AG04450 (cell line): ENCODE measurements at places on chromosomes 6 and 20.
A peak's percentile ranks its signal among the peaks of the same experiment; 100 is the strongest.

DNA sequence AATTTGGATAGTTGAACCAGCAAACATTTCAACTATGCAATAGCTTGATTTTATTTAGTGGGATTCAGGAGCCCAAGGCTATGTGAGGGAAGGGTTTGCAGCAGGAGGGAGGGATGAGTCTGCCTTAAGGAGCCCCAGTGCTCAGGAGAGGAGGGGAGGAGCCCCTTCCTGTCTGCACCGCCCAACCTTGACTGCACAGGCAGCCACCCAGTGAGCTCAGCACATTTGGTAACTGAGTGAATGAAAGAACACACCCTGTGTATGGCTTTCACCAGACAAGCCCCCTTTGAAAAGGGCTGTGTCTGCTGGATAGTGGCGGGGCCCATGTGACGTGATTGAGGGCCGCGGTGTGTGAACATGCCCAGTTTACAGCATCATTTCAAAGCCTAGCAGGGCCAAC lies 17.0 kb downstream of the DACT2 start:
- no peak for DNase-seq

- DNase-seq, result no peak
Measured at GRCh38 chr6:170143401-170144150, 147.3 kb downstream of the DLL1 start.

DNA sequence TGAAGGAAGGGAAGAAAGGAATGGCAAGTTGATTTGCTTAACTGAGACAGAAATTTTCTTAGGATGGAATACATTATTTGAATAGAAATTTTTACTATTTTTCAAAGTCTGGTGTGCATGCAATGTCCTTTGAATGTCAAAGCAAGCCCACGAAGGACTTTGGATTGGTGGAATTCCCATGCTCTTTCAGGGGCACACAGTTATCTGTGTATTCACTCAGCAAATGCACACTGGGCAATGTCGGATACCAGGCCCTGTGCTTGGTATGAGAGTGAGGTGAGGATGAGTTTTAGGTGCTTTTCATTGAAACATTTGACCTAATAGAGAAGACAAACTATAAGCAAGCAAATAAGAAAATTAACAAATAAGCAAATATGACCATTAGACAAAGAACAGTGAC lies 73.3 kb downstream of the SYCP2L start:
- DNase-seq, result no peak

DNA sequence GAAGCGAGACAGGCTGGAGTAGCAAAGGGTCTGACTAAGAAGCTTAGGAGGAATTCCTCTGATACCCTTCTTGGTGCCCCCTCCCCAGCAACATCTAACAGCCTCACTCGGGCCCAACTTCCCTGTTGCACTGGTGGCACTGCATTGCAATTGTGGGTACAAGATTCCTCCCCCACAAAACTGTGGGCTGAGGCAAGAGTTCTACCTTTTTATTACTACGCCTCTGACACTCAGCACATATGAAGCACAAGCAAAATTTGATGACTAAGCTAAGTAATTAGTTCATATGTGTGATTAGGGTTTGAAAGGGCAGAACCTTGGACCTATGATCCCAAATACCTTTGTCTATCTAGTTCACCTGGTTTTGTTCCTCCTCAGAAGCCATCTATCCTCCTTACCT lies 83.5 kb downstream of the ZHX3 start:
- DNase-seq, result no peak

- no peak for DNase-seq
Measured at GRCh38 chr6:81977486-81977885, 225.0 kb upstream of the TENT5A start.

- no peak for DNase-seq
Measured at GRCh38 chr6:29425075-29425474, 10.3 kb downstream of the OR12D1 start.

GRCh38 chr6:3247255-3248146 lies 11.2 kb upstream of the PSMG4 start:
- peak; percentile 87 for DNase-seq

DNA sequence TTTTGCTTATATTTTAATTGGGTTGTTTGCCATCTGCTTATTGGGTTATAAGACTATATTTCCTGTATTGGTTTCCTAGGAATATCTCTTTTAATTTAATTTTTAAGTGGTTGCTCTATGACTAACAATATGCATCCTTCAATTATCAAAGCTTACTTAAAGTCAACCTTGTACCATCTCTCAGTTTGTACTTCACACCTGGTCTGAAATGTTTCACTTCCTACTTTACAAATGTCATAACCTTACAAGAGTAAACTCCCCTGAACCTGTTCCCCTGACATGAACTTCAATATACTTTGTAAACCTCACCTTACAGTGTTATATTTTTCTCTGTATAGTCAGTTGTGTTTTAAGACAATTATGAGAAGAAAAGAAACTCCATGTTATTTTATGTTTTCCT lies 35.8 kb downstream of the PAX1 start:
- DNase-seq, result no peak

- no peak for DNase-seq
Measured at GRCh38 chr6:107803957-107804356, 20.2 kb downstream of the SCML4 start.

DNA sequence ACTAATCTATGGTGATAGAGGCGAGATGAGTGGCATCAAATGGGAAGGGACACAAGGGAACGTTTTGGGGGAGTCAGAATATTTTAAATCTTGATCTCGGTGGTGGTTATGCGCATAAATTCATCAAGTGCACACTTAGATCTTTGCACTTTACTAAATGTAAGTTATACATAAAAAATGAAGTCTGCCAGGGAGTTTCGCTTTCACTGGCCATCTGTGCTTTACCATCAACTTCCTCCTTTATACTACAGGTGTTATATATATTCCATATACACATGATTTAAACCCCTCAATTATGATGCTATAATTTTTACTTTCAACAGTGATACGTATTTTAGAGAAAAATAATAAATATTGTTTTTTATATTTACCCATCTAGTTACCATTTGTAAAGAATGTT lies 97.6 kb upstream of the AKIRIN2 start:
- no peak for DNase-seq

DNA sequence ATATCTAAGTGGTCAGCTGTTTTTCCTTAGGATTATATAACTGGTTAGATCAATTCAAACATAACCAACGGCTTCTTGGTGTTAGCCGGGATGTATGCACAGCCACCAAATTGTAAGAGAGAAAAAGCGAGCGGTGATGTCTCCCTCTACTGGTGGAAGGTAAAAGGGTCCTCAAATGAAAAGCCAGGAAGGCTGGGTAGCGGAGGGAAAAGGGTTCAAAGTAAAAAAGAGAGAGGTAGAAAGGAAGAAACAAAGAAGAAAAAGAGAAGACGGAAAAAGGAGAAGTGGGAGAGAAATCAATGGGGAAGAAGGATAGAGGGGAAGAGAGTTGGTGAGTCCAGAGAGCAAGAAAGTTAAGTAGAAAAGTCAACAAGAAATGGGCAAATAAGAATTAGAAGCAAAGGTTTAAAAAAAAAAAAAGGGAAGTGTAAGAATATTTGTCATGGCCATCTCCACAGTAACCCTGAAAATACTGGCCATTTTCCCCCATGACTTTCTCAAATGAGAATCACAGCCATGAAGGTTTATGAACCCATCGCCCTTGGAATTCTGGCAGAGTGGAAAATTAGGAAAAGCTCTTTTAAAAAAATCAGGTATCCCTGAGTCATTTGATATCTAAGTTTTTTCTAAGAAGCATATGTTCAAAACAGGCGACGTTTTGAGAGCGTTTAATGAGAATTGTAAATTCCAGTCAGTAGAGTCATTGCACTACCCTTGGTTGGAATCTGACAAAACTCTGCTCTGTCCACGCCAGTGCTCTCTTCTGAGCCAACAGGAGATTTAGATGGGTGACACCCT lies 155.6 kb upstream of the SNX9 start:
- no peak for DNase-seq

DNA sequence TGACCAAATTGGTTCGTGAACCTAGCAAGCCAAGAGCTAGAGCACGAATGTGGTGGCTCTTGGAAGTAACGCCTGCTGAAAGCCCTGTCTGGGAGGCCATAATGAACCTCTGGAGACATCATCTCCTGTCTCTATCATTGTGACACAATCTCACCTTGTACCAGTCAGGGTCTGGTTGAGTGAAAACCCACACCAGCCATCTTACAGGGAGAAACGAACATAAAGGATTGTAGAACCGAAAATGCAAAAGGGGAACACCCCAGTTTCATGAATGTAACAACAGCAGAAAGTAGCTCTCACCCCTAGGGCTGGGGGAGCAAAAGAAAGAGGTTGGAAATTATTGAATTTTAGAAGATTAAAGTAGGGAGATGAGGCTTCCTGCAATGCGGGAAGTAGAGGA lies 50.9 kb upstream of the TAB2 start:
- DNase-seq, result no peak

DNA sequence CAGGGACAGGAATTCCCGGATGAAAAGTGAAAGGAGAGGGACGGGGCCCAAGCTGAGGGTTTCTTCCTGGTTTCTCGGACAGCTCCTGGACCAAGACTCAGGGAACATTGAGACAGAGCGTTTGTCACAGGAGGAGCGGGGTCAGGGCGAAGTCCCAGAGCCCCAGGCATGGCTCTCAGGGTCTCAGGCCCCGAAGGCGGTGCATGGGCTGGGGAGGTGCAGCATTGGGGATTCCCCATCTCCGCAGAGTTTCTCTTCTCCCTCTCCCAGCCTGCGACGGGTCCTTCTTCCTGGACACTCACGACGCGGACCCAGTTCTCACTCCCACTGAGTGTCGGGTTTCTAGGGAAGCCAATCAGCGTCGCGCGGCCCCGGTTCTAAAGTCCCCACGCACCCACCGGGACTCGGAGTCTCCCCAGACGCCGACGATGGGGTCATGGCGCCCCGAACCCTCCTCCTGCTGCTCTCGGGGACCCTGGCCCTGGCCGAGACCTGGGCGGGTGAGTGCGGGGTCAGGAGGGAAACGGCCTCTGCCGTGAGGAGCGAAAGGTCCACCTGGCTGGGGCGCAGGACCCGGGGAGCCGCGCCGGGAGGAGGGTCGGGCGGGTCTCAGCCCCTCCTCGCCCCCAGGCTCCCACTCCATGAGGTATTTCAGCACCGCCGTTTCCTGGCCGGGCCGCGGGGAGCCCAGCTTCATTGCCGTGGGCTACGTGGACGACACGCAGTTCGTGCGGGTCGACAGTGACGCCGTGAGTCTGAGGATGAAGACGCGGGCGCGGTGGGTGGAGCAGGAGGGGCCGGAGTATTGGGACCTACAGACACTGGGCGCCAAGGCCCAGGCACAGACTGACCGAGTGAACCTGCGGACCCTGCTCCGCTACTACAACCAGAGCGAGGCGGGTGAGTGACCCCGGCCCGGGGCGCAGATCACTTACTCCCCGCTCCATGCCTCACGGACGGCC lies 54.6 kb upstream of the POLR1H start:
- DNase-seq, result no peak

DNA sequence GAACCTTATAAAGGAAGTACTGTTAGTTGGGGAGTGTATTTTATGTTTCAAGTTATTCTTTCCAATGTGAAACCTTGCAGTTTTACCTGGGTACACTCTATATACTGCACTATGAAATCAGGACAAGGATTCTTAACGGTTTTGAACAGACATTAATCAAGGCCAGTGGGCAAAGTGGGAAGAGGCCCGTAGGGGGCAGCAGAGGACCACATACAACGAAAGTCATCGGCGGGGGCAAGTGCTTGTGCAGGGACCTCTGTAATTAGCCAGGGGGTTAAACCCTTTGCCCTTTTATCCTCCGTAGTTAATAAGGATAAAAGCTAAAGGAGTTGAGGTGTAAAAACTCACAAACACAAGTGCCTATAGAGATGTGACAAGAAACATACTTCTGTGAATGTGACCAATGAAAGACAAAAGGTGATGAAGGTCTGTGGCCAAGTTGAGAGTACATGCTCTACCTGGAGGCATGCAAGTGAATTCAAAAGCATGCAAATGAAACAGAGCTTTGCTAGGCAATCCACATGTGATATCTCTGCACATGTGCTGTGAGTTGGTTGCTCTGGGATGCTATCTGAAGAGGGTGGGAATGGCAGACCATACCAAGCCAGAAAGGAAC lies 392.7 kb upstream of the MAN1A1 start:
- no peak for DNase-seq

GRCh38 chr20:48771542-48771941 lies 56.3 kb downstream of the PREX1 start:
- DNase-seq, result no peak

DNA sequence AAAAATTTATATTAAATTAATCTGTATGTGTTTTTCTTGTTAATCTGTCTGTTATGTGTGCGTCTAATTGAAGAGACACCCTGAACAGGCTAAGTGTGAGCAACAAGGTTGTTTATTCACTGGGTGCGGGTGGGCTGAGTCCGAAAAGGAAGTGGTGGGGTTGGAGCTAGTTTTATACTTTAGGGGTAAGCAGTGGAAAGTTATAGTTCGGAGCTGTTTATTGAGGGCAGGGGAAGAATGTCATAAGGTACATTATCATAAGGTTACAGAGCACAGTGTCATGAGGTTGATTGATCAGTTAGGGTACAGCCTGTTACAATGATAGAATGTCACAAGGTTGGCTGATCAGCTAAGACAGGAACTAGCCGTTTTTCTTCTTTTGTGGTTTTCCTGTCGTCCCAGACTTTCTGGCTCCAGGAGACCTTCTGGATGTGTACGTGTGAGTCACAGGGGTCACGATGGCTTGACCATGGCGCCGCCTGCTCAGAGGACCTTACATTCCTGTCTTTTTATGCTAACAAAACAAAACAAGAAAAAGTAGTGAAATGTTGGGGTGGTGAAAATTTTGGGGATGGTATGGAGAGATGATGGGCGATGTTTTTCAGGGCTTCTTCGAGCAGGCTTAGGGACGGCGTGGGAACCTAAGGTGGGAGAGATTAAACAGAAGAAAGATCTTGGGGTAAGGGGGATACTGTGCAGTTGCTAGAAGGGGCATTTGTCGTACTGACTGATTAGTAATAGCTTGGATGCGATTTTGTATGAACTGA lies 754.0 kb upstream of the ADGRB3 start:
- DNase-seq, result no peak

- no peak for DNase-seq
Measured at GRCh38 chr6:138250513-138251247, 32.4 kb upstream of the PBOV1 start.

DNA sequence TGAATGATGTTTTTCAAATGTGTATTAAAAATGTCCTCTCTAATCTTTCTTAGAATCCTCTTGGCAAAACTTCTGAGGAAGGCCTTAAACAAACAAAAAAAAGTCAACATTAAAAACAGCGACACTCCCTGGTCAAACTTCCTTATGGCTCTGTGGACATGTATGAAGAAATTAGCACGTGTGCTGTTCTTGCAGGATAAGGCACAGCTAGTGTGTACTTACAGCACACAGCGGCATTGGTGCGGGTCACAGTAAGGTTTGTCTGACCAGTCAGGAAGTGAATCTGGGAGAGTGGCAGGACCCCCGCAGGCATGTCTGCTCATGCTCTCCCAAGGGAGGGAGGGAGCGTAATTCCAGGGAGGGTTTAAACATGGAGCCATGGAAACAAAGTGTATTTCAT lies 38.8 kb downstream of the SLC22A1 start:
- DNase-seq, result no peak

DNA sequence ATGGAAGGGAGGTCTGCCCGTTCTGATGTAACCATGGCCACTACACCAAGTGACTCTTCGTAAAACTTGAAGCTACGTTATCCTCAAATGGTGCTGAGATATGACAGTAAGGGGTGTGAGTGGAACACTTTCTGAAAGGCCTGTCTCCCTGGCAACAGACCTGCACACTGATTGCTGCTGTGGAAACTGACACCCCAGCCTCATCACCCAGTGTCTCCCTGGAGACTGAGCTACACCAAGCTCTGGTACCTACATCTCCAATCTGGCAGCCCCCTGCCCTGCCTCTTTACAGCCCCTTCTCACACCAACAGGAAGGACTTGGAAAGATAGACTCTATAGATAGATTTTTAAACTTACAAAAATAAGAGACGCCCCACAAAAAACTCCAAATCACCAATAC lies 13.2 kb downstream of the PI16 start:
- DNase-seq, result no peak
